Activated T-cell treated with anti-CD3 and anti-CD28 coated beads, Interleukin-2, amount 50 U/mL, for 72 hours (primary cell): ENCODE measurements at places on chromosomes 5 and 9. TPM values are rescaled to one million over a fixed set of nuclear protein-coding genes. Genes with fewer than 3 reads are reported as not detected.

- no peak for DNase-seq
These were observed 17.8 kb downstream of the CDK7 start for GRCh38 chr5:69252437-69252836.

DNA sequence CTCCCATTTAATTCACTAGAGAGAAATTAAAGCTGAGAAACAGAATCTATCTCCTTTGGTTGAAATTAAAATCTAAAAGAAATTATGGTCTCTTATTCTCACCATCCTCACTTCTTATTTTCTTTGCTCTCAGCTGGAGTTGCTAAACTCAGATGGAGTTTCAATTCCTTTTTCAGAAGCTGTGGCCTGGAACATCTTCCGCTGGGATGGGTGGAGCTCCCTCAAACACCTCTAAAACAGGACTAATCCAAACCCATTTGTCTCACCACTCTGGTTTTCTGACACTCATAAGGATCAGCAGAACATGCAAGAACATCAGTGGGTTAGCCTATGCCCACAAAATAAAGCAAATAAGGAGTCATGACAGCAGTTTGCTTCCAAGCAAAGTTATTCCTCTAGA is 39.6 kb upstream of the CEP78 start:
- DNase-seq: no peak

Gene ANKRD34B
- total RNA-seq: not detected

DNA sequence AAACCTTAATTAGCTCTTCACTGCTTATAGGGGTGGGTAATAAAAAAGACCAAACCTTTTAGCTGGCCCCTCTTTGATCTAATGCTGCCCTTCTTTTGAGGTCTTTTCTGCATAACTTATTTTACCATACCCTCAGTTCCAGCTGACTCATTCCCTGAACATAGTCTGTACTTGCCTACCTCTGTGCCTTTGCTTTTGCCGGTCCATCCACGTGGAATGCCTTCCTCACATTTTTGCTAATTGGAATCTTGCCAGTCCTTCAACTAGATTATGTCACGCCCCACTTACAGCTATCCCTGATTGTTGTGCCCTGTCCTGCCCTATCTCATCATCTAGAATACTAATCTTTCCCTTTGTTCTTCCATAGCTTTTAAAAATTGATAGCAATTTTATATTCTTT is 44.2 kb downstream of the FAF2 start:
- no peak for DNase-seq

DNA sequence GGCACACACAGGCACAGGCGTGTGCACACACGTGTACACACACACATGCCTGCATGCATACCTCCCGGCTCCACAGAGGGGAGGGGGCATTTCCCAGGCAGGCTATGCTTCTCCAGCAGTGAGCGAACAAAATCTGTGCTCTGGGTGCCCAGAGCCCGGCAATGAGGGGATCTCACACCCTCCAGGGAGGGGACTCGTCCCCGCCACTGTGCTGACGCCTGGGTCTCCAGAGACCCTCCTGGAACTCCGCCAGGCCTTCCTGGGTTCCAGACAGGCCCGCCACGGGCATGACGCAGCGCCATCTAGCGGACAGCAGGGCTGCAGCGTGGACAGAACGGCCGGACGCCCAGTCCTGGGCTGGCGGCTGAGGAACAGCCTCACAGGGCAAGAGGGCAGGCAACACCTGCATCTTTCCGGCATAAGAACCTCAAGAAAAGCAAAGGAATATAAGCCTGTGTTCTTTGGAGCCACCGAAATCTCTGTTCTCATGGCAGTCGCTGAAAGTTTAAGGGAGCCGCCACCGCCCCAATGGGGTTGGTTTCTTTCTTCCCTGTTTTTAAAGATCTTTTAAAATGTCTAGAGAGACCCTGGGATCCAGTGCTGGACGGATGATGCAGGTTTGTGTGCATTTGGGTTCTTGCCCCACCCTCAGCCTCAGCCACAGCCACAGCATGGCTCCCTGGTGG is 135.6 kb upstream of the PPP1R26 start:
- peak; percentile 57 for DNase-seq

GRCh38 chr5:61933787-61934626 is 372.0 kb upstream of the KIF2A start:
- DNase-seq: peak; percentile 24

- DNase-seq: no peak
These were observed 322.9 kb upstream of the RPS23 start for GRCh38 chr5:82601077-82601476.

DNA sequence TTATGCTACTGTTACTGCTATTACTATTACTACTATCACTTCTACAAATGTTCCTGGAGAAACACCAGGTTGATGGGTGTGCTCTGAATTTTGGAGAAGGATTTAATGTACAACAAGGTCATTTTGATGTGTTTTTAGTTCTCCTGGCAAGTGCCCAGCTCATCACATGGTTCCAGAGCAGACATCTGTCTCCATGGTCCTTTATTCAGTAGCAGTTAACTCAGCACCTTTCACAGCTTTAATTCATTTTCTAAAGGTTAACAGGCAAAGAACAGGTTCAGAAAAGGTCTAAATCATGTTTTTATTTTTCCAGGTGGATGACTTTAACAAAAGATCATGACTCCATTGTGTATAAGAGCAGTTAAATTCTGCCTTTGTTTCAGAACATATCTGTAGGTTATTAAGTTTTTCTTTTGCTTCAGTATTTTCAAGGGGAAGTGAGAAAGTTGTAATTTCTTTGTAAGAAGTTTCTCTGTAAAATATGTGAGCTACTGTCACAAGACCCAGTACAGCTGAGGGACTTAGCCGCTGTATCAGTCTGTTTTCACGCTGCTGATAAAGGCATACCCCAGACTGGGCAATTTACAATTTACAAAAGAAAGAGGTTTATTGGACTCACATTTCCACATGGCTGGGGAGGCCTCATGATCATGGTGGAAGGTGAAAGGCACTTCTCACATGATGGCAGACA is 41.9 kb downstream of the MTRR start:
- no peak for DNase-seq

DNA sequence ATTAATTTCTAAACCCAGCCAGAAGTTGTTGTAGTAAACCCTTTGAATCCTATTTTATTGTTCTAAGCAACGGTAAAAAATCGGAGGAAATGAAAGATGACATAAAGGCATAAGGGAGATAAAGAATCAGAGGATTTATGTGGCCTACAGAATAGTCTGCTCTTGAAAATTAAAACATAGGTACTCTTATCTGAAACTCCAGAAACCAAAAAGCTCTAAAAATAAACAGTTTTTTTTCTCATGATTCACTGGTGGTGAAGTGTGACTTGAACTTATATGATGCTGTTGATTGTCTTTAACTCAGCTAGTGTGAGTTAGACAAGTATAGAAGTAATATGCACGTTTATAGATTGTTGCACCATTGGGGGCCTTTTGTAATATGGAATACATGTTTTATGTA is 80.3 kb downstream of the HSD17B4 start:
- no peak for DNase-seq

Gene ABLIM3
- 0.19 TPM for total RNA-seq

Gene IRF1
- total RNA-seq: 212 TPM

GRCh38 chr5:96794757-96795156 is 13.0 kb downstream of the ERAP1 start:
- DNase-seq: peak; percentile 73

Gene IQGAP2
- 78.0 TPM for total RNA-seq

Gene BARHL1
- not detected for total RNA-seq

- DNase-seq: no peak
These were observed 49.0 kb upstream of the POU5F2 start for GRCh38 chr5:93790401-93790800.

- DNase-seq: no peak
These were observed 52.9 kb upstream of the SARDH start for GRCh38 chr9:133791069-133791468.

DNA sequence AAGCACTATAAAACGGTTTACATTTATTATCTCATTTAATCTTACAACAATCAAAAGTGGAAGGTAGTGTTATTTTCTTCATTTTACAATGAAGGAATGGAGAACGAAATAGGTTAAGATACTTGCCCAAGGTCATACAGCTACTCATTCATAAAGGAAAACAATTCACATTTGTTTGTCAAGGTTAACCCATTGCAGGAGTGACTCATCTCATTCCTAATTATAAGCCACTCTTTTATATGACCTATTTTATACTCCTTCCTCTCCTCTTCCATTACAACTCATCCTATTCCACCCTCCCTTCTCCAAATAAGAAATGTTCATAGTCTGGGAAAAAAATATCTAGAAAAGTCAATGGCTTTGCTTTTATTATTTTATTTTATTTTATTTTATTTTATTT is 29.6 kb downstream of the CRHBP start:
- DNase-seq: no peak

Gene SIL1
- total RNA-seq: 32.5 TPM

DNA sequence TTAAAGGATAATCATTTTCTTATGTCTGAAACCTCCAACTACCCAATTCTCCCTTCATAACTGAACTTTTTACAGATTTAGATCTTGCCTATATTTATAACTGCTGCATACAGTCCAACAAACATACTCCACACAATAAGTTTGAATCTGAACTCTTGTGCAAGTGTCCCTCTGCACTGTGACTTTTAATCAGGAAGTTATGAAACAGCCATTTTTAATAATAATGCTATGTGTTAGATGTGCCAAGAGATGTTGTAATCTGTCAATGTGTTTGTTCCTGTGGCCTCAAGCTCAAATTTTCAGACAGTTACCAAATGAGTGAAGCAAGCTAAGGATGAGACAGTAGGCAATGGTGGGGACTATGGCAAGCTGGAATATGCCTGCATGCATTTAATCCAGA is 57.6 kb upstream of the MTAP start:
- no peak for DNase-seq

Gene CDH6
- total RNA-seq: not detected
